NCI-H1092 treated with DMSO at 0.1 percent for 48 hours (cell line): ENCODE measurements at places on chromosomes 4 and X.
A peak's percentile ranks its signal among the peaks of the same experiment; 100 is the strongest.

GRCh38 chrX:698206-698605, 67.6 kb downstream of the SHOX start:
- no peak for DNase-seq

GRCh38 chr4:39025552-39026085, 6.6 kb downstream of the TMEM156 start:
- no peak for DNase-seq

- DNase-seq = no peak
These were observed 114.0 kb upstream of the LNX1 start for GRCh38 chr4:53705151-53705764.

GRCh38 chrX:130805903-130806302, 97.1 kb downstream of the ENOX2 start:
- DNase-seq = no peak

GRCh38 chr4:184444953-184445309, 29.4 kb downstream of the IRF2 start:
- DNase-seq = no peak

DNA sequence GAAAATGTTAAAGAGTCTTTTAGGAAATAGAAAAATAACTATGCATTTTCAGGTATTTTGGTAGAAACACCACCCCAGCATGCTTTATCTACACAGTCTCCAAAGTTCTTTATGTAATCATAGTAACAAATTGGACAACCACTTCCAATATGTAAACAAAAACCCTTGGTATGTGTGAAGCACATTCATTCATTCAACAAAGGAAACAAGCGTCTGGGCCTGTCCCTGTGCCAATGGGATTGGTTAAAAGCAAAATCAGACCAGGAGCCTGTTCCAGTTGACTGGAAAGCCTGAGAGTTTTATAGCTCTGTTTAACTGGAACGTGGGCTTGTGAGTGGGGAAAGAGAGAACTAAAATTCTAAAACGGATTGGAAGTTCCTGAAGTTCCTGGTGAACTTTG, 41.3 kb upstream of the TENM3 start:
- DNase-seq = no peak

DNA sequence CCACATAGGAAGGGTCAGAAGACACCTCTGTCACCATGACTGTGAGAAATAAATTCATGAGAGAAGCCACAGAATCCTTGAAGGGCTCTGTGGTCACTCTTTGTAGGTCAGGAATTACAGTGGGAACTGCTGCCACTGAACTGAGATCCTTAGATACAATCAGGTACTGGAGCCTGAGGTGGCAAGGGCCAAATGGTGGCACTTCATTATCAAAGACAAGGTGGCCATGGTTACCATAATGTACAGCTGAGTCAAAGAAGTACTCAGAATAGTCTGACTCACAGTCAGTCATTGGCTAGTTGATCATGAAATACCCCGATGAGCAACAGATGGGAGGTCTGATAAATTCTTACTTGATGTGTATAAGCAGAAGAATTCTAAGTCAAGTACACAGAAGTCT, 131.9 kb downstream of the RTL3 start:
- DNase-seq = no peak

- no peak for DNase-seq
These were observed 17.9 kb downstream of the REELD1 start for GRCh38 chr4:146232131-146232722.

GRCh38 chr4:77496457-77496856, 109.2 kb upstream of the CXCL13 start:
- no peak for DNase-seq

- DNase-seq = no peak
These were observed 496.3 kb downstream of the STPG2 start for GRCh38 chr4:97646997-97647396.

DNA sequence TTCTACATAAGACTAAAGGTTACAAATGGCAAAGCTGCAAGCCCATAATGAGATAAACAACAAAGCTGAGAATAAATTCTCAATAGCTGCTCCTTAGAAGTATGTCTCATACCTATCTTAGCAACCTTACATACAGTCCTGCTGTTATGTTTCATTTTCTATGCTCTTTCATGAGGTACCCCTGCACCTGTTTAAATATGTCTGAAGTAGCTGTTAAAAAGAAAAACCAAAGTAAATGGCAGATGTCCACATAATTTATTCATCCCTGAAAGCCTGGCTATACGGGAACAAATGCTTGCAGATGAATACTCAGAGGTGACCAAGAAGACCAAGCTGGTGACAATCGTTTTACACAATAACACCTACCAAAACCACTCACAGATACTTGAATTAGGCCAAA, 22.5 kb downstream of the PPA2 start:
- DNase-seq = peak; percentile 96

DNA sequence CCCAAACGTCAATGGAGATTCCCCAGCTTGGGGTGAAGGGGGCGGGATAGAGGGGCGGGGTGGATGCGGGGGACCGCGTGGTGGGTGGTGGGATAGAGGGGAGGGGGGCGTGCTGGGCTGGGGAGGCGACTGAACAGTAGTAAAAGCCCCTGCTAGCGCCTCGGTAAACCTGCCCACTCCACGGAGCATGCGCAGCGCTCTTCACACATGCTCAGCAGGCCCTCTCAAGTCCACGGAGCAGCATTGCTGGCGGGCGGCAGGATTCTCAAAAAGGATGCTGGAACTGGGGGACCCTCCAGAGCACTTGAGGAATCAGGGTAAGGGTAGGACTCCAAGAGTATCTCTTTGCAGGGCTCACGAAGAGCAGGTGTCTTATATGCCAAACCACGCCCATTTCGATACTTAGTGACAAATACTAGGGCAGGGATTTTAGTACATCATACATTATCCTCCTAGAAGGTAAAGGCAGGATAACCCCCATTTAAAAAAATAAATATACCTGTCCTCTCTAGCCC, 378 bp upstream of the RPS6KA6 start:
- peak; percentile 81 for DNase-seq

- DNase-seq = no peak
These were observed 48.3 kb downstream of the AMELX start for GRCh38 chrX:11341274-11342201.

DNA sequence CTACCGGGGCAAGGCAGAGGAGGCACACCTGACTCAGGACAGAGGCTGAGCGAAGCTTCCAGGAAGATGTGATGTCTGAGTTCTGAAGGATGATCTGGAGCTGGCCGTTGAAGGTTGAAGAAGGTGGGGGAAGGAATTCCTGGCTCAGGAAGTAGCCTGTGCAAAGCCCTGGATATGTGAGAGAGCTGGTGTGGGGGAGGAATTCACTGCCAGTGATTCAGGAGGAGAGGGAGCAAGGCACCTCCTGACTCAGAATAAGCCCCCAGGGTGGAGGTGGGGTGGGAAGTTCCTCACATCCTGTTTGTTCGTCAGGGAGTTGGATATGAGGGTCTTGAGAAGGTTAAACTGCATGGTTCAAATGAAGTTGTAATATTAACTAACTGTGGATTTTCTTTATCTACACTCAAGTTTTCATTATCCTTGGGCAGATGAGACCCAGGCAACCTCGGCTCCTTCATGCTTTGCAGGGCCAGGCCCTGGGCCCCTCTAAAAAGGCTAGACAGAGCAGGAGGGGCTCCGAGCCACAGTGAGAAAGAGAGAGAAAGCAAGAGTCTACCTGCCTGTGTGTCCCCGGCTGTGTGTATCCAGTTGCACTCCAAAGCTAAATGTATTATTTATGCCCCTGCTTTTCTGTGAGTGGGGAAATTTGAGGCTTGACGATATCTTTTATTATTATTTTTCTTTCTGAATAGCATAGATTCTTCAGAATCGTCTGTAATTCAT, 7.1 kb downstream of the NHSL2 start:
- DNase-seq = no peak

DNA sequence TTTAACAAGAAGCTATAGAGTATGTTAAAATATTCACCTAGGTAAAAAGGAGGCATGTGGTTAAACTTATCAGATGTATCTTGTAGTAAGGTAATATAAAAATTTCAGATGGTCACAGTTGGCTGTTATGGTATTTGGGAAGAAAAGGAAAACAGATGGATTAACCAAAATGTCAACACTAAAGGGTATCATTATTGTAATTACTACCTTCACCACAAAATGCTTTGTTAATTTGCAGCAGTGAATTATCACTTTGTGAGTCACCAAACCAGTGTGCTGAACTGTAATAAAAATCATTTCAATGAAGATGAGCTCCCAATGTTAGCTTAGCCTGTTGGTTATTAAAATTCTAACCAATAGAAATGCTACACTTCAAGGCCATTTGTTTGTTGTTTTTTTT, 233.9 kb downstream of the RPA4 start:
- no peak for DNase-seq
